ENCODE measurements at places on chromosomes 2 and 18.

- peaks cover 22% of the 10 kb centered on the region for H3K4me1 ChIP-seq
- H3K27me3 ChIP-seq = no peaks in the 10 kb centered on the region
- no peak overlapping the region for H3K27ac ChIP-seq
- DNase-seq = peak; percentile 4
- no peaks in the 10 kb centered on the region for H3K36me3 ChIP-seq
Observed at GRCh38 chr2:225468131-225468530, 68.6 kb downstream of the NYAP2 start.

DNA sequence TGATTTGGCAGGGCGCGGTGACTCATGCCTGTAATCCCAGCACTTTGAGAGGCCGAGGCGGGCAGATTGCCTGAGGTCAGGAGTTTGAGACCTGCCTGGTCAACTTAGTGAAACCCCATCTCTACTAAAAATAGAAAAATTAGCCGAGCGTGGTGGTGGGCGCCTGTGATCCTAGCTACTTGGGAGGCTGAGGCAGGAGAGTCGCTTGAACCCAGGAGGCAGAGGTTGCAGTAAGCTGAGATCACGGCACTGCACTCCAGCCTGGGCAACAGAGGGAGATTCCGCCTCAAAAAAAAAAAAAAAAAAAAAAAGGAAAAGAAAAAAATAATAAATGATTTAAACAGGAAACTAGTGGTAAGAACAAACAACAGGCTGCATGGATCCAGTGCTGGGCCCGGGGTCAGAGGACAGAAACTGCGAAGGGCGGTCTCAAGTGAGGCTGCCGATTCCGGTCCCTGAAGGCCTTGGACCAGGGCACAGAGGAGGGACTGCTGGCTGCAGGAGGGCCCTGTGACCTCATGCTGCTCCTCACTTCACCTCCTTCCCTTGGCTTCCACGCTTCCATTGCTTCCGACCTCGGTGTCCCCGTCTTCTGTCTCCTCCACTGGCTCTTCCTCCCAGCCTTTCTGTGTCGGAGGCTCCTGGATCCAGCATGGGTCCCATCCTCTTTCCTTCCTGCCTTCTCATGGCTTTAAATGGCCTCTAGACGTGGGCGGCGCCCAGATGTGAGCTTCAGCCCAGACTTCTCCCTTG is 2.1 kb upstream of the GRHL1 start:
- H3K36me3 ChIP-seq = no peaks in the 10 kb centered on the region
- DNase-seq = no peak
- peaks cover 23% of the 10 kb centered on the region for H3K4me1 ChIP-seq
- H3K27ac ChIP-seq = no peak overlapping the region
- peaks cover 12% of the 10 kb centered on the region for H3K27me3 ChIP-seq
- peak overlapping the region; percentile 71 for H3K4me3 ChIP-seq

- no peak overlapping the region for H3K27ac ChIP-seq
- H3K4me1 ChIP-seq = peaks cover 8% of the 10 kb centered on the region
- no peak for DNase-seq
Observed at GRCh38 chr2:226953206-226953605, 117.4 kb downstream of the RHBDD1 start.

- H3K4me3 ChIP-seq = no peak overlapping the region
- peaks cover 40% of the 10 kb centered on the region for H3K27me3 ChIP-seq
- H3K36me3 ChIP-seq = no peaks in the 10 kb centered on the region
- H3K27ac ChIP-seq = no peak overlapping the region
Observed at GRCh38 chr18:48129621-48130082, 199.2 kb upstream of the SMAD2 start.

DNA sequence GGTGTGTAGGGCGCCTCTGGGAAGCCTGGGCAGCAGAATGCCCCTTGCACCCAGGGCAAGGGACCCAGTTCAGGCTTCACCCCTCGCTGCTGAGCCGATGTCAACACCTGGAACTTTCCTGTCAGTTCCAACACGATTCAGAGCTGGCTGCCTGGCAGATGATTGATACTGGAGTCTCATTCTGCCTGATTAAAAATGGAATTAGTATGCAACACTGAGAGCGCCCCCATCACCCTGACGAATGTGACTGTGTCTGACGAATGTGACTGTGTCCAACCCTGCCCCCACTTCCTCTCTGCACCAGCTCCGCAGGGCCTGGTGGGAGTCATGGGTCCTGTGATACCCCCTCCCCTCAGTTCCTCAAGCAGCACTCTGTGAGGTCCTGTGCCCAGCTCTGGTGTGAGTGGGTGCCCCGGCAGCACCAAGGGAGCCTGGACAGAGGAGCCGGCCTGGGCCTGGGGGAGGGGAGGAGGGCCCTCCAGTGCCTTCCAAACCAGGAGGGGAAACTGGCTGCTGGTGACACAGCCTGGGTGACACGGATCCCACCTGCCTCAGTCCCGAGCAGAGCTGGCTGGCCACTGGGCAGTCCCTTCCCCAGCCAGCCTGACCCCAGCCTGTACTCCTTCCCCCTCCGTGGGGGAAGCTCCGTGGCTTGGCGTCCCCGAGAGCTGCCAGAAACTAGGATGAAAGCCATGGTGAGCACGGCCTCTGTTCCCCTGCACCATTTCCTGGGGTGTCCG is 41.4 kb upstream of the ALPP start:
- no peak overlapping the region for H3K4me3 ChIP-seq
- no peak overlapping the region for H3K27ac ChIP-seq
- 0 out of 2 replicates have a peak, but pooled peaks cover 3% of the 10 kb centered on the region for H3K27me3 ChIP-seq

DNA sequence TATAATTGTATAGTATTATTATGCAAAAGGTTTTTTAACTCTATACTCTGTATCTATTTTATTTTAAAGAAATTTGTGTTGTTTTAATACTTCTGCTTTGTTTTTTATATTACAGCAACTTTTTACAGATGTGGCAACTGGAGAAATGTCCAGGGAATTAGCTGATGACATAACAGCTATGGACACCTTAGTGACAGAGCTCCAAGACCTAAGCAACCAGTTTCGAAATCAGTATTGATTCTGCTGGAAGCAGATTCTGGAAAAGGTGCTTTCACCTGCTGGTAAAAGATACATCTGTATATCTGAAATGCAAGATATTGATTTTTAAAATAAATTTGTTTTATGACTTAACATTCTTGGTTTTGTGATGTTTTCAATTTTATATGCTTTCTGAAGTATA is 126.1 kb upstream of the LTBP1 start:
- H3K4me1 ChIP-seq = peaks cover 9% of the 10 kb centered on the region
- H3K36me3 ChIP-seq = 0 out of 2 replicates have a peak, but pooled peaks cover 5% of the 10 kb centered on the region
- no peak for DNase-seq
- no peak overlapping the region for H3K4me3 ChIP-seq

- H3K36me3 ChIP-seq = no peaks in the 10 kb centered on the region
- no peak for DNase-seq
- H3K4me1 ChIP-seq = peaks cover 5% of the 10 kb centered on the region
- no peak overlapping the region for H3K27ac ChIP-seq
- no peak overlapping the region for H3K4me3 ChIP-seq
Observed at GRCh38 chr2:141931797-141932196, 199.0 kb downstream of the LRP1B start.

GRCh38 chr2:158805936-158806335 is 10.8 kb downstream of the DAPL1 start:
- peaks cover 30% of the 10 kb centered on the region for H3K27me3 ChIP-seq
- no peak for DNase-seq
- no peaks in the 10 kb centered on the region for H3K36me3 ChIP-seq
- H3K4me3 ChIP-seq = no peak overlapping the region
- no peaks in the 10 kb centered on the region for H3K4me1 ChIP-seq
